ENCODE measurements at places on chromosomes 16 and 17. TPM values are rescaled to one million over a fixed set of nuclear protein-coding genes. Genes with fewer than 3 reads are reported as not detected.

Gene CMTM2
- not detected for total RNA-seq

- no peak overlapping the region for H3K27ac ChIP-seq
- no peak for DNase-seq
- no peak overlapping the region for H3K4me3 ChIP-seq
- H3K36me3 ChIP-seq, result no peaks in the 10 kb centered on the region
- H3K27me3 ChIP-seq, result peaks cover 11% of the 10 kb centered on the region
These were observed 245.1 kb downstream of the SOX9 start for GRCh38 chr17:72365857-72366414.

Gene ABCA10
- 7.8 TPM for total RNA-seq

DNA sequence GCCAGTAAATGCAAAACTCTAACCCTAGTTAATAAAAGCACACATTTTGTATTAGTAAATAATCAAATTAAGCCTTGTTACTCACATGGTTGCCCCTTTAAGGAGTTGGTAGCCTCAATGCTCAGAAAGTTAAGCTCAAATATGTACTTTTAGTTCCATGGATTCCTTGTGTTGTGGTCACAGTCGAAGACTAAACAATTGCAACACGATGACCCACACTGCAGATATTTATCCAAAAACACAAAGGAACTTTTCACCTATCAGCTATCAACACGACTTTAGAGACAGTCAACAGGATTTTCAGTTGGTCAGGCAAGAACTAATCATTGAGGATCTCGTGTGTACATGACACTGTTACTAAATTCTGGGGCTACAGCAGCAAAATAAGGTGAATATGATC, 47.4 kb upstream of the NUDT7 start:
- DNase-seq, result no peak
- H3K27ac ChIP-seq, result no peak overlapping the region
- no peaks in the 10 kb centered on the region for H3K27me3 ChIP-seq
- no peaks in the 10 kb centered on the region for H3K4me1 ChIP-seq

DNA sequence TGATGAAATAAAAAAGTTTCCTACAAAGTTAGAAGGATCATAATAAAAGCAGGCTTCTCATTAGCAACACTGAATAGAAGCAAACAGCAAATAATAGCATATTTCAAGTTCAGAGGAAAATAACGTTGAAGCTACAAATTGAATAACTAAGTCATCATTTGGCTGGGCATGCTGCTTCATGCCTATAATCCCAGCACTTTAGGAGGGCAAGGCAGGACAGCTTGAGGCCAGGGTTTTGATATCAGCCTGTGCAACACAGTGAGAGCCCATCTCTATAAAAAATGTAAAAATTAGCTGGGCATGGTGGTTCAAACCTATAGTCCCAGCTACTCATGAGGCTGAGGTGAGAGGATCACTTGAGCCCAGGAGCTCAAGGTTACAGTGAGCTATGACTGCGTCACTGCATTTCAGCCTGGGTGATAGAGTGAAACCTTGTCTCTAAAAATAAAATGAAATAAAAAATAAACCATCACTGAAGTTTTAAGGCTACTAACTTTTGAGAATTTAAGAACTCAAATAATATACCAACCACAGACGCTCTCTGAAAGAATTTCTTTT, 25.5 kb downstream of the NCOR1 start:
- DNase-seq, result no peak
- H3K27me3 ChIP-seq, result no peaks in the 10 kb centered on the region
- H3K4me3 ChIP-seq, result no peak overlapping the region
- H3K36me3 ChIP-seq, result no peaks in the 10 kb centered on the region
- H3K4me1 ChIP-seq, result peaks cover 23% of the 10 kb centered on the region

All from esophagus squamous epithelium (tissue), 5 donors.